ENCODE measurements at places on chromosomes 13 and 19.

GRCh38 chr19:11025006-11025405 is 64.2 kb downstream of the SMARCA4 start:
- no peak for DNase-seq
- H3K4me1 ChIP-seq, result no peaks in the 10 kb centered on the region
- peaks cover 44% of the 10 kb centered on the region for H3K36me3 ChIP-seq
- H3K27me3 ChIP-seq, result no peaks in the 10 kb centered on the region
- H3K4me3 ChIP-seq, result no peak overlapping the region
- H3K27ac ChIP-seq, result no peak overlapping the region

DNA sequence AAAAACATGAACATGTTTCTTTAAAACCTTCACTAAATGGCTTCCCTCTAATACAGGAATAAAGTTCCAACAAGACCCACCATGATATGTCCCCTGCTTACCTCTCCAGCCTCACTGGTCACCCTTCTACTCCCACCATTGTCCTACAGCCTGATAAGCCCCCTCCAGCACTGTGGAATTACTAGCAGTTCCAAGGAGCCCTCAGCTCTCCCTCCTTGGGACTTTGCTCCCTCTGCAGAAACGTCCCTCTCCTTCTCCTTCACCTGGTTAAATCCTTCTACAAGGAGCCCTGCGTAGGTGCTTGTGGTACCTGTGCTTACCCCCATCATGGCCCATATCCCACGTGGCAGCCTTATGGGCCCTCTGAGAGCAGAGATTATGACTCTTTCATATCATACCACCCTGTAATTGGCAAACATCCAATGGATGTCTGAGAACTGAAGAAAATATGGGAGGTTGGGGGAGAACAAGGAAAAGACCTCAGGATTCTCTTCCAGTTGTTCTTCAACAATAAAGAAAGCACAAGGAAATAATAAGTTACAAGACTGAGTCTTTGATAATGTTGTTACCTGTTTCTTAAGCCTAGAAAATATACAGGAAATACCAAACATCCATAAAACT is 26.1 kb upstream of the DOCK9 start:
- H3K27me3 ChIP-seq, result no peaks in the 10 kb centered on the region
- DNase-seq, result no peak
- peaks cover 64% of the 10 kb centered on the region for H3K4me1 ChIP-seq
- H3K27ac ChIP-seq, result no peak overlapping the region
- H3K4me3 ChIP-seq, result no peak overlapping the region
- H3K36me3 ChIP-seq, result peaks cover 25% of the 10 kb centered on the region

GRCh38 chr19:6743066-6743465 is 3.6 kb downstream of the TRIP10 start:
- DNase-seq, result no peak
- no peak overlapping the region for H3K27ac ChIP-seq
- H3K27me3 ChIP-seq, result peaks cover 4% of the 10 kb centered on the region
- no peak overlapping the region for H3K4me3 ChIP-seq
- peaks cover 22% of the 10 kb centered on the region for H3K36me3 ChIP-seq
- H3K4me1 ChIP-seq, result peaks cover 27% of the 10 kb centered on the region

DNA sequence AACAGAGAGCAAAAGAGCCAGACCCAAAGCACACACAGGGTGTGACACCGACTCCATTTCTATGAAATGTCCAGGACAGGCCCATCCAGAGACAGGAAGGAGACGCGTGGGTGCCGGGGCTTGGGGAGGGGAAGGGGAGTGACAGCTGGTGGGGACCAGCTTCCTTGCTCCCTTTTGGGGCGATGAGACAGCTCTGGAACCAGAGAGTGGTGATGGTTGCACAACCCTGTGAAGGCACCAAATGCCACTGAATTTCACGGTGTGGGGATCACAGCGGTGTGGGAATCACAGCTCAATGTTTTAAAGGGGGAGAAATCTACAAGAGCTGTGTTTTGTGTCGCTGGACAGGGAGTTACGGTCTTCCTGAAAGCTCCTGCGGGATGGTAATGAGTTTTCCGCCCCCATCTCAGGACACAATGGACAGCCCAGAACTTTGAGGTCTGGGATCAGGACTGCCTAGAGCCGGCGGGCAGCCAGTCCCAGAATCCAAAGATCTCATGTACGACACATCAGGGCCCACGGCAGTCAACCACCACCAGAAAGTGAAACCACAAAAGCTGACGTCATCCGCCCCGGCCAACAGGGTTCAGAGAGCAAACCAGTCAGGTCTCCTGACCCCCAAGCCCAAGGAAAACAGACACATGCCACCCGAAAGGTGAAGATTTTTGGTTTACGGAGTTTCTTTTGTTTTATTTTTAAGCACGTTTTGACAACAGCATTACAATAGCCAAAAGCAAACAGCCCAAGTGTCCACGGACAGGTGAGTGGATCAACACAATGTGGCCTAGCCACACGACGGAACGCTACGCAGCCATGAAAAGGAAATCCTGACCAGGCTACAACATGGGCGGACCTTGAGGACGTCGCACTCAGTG is 7.3 kb downstream of the SGTA start:
- no peaks in the 10 kb centered on the region for H3K27me3 ChIP-seq
- H3K4me1 ChIP-seq, result peaks cover 38% of the 10 kb centered on the region
- H3K36me3 ChIP-seq, result peaks cover 11% of the 10 kb centered on the region
- H3K4me3 ChIP-seq, result peak overlapping the region; percentile 67
- peak; percentile 88 for DNase-seq

DNA sequence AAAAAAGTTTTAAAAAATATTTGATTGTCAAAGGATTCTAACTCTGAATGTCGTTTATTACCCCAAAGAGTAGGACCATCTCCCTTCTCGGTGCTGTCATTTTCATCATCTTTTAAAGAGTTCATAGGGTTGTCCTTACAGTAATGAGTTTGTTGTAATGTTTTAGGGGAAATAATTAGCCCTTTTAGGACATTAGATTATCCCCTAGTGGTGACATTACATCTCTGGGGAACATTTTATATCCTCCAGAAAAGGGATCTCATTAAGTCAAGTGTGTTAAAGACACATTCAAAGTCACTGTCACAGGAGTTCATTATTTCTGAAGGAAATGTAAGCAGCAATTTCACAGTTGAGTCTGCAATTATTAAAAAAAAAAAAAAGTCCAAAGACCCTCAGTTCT is 99.3 kb upstream of the GJB6 start:
- no peak overlapping the region for H3K27ac ChIP-seq
- H3K4me1 ChIP-seq, result no peaks in the 10 kb centered on the region
- H3K27me3 ChIP-seq, result peaks cover 21% of the 10 kb centered on the region
- H3K4me3 ChIP-seq, result no peak overlapping the region

DNA sequence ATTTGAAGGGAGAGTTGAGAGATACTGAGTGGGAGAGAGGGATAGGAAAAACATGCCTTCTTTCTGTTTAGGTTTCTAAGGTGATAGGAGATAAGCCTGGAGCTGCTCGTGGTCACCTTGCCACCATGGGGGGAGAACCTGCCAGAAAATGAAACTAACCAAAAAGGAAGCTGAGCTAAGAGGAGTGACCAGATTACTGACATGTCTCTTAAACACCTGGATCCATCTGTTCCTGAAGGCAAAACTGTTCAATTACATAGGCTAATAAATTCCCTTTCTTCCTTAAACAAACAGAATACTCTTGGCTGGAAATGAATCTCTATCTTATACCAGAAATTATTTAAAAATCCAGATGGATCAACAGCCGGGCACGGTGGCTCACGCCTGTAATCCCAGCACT is 27.3 kb downstream of the ZNF473 start:
- H3K27ac ChIP-seq, result no peak overlapping the region
- peaks cover 24% of the 10 kb centered on the region for H3K27me3 ChIP-seq
- H3K4me3 ChIP-seq, result no peak overlapping the region
- peaks cover 13% of the 10 kb centered on the region for H3K36me3 ChIP-seq

DNA sequence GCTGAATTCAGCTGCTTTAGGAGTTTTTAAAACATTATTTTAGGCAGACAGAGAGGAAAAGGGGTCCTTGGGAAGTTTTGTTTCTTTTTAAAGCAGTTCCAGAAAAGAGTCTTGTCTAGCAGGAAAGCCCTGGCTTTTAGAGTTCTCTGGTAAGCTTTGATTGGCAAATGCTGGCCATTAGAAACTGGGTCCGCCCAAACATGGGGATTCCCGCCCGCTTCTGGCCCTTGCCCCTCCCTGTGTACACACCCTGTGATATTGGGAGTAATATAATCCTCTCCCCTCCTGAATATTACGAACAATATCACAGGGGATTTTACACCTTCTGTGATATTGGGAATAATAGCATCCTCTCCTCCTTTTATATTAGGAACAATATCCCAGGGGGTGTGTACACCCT is 58.9 kb downstream of the ERICH4 start:
- DNase-seq, result no peak
- H3K4me1 ChIP-seq, result no peaks in the 10 kb centered on the region
- H3K27me3 ChIP-seq, result peaks cover 54% of the 10 kb centered on the region
- no peak overlapping the region for H3K4me3 ChIP-seq

DNA sequence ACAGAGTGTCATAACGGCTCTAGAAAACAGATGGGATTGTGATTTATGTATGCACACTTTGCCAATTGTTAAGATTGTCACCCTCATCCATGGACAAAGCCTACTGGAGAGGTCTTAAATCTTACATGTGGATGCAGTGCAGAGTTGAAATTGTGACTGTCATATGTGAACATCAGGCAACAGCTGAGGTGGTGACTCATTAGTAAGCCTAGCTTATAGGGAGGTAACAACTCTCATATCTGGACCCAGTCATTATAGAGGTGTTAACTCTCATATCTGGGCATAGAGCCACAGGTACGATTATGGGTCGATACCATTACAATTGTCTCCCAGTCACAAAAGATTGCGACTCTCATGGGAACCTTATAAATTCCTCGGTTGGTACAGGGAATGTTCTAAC is 29.8 kb upstream of the ZNF254 start:
- no peaks in the 10 kb centered on the region for H3K4me1 ChIP-seq
- no peak overlapping the region for H3K27ac ChIP-seq
- no peaks in the 10 kb centered on the region for H3K27me3 ChIP-seq
- H3K36me3 ChIP-seq, result peaks cover 57% of the 10 kb centered on the region
- no peak for DNase-seq

GRCh38 chr19:16554776-16555175 is 12.5 kb upstream of the CHERP start:
- H3K4me3 ChIP-seq, result no peak overlapping the region
- H3K27ac ChIP-seq, result no peak overlapping the region
- H3K27me3 ChIP-seq, result no peaks in the 10 kb centered on the region
- H3K4me1 ChIP-seq, result peaks cover 14% of the 10 kb centered on the region
- DNase-seq, result no peak

DNA sequence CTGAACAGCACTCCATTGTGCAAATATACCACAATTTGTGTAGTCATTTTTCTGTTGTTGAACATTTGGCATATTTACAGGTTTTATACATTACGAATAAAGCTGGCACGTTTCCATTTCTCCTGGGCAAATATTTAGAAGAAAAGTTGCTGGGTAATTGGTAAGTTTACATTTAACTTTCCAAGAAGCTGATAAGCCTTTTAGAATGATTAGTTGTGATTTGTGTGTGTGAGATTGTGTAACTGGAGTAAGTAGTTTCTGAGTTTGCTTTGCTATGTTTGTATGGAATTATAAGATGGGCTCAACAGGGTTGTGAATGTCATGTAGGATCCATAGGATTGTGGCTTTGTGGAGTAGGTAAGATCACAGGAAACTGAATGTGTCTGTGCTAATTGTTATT is 1.6 kb upstream of the ZNF529 start:
- peaks cover 72% of the 10 kb centered on the region for H3K36me3 ChIP-seq
- no peak for DNase-seq
- H3K27ac ChIP-seq, result peak overlapping the region; percentile 90
- H3K4me1 ChIP-seq, result peaks cover 32% of the 10 kb centered on the region
- H3K4me3 ChIP-seq, result peak overlapping the region; percentile 76

DNA sequence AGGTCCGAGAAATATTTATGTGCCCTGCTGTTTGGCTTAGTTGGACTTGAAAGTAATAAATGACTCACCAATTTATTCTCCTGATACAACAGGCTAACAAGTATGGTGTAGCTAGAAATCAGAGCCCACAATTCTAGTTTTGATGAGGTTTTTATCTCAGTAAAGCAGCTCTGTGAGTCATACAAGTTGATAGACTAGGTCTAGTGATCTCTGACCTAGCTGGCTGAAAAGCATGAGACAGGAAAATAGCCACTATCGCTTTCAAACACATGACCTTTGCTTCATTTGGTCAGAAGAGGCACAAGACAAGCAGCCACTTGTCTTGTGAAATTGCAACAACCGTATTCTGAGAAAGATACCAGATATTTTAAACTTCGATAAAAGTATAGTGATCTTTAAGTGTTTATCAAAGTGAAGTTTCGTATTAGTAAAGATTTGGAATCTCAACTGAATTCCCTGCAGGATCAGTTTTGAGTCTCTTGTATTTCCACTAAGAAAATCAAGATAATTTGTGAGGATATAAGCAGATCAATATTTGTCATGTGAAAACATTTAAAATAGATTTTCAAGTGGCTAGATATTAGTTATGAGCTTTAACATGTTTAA is 126.7 kb downstream of the MAB21L1 start:
- H3K27me3 ChIP-seq, result no peaks in the 10 kb centered on the region
- H3K4me3 ChIP-seq, result no peak overlapping the region
- no peaks in the 10 kb centered on the region for H3K4me1 ChIP-seq
- H3K27ac ChIP-seq, result no peak overlapping the region
- no peak for DNase-seq

GRCh38 chr19:58009666-58010301 is 7.2 kb upstream of the ZNF606 start:
- peaks cover 37% of the 10 kb centered on the region for H3K36me3 ChIP-seq
- peaks cover 12% of the 10 kb centered on the region for H3K4me1 ChIP-seq
- H3K27ac ChIP-seq, result peak overlapping the region; percentile 81

DNA sequence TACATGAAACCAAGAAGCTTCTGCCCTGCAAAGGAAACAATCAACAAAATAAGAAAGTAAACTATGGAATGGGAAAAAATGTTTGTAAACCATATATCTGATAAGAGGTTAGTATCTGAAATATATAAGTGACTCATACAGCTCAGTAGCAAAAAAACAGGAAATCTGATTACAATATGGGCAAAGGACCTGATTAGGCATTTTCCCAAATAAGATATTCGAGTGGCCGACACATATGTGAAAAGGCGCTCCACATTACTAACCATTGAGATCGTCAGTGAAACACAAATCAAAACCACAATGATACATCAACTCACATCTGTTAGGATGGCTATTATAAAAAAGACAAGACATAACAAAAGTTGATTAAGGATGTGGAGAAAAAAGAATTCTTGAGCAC is 2818.6 kb upstream of the PCDH20 start:
- H3K27me3 ChIP-seq, result no peaks in the 10 kb centered on the region
- no peaks in the 10 kb centered on the region for H3K36me3 ChIP-seq
- no peak overlapping the region for H3K4me3 ChIP-seq
- H3K4me1 ChIP-seq, result no peaks in the 10 kb centered on the region
- no peak for DNase-seq
- no peak overlapping the region for H3K27ac ChIP-seq

Data from activated naive CD4-positive, alpha-beta T cell treated with anti-CD3 and anti-CD28 coated beads, Interleukin-2, amount 10 ng/mL, durations not matched to agents 7 days and 5 days (primary cell).